ENCODE measurements at places on chromosomes 5 and 9. TPM values are rescaled to one million over a fixed set of nuclear protein-coding genes. Genes with fewer than 3 reads are reported as not detected.

ZNF300 gene
- 4.6 TPM for total RNA-seq

CAPSL gene
- not detected for total RNA-seq

CER1 gene
- not detected for total RNA-seq

ITGA1 gene
- total RNA-seq: 40.2 TPM

MSMP gene
- not detected for total RNA-seq

TMEM8B gene
- total RNA-seq: 1.6 TPM

HTR4 gene
- total RNA-seq: not detected

MARVELD2 gene
- total RNA-seq: 0.14 TPM

GLRA1 gene
- total RNA-seq: not detected

CD72 gene
- total RNA-seq: 1.7 TPM

SLC27A4 gene
- 10.2 TPM for total RNA-seq

CKMT2 gene
- 17.4 TPM for total RNA-seq

FOXD4 gene
- total RNA-seq: 0.28 TPM

PCDHA9 gene
- total RNA-seq: 0.18 TPM

ERCC6L2 gene
- total RNA-seq: 81.1 TPM

ADAMTS16 gene
- 0.18 TPM for total RNA-seq

ARHGEF39 gene
- 0.09 TPM for total RNA-seq

AQP7 gene
- total RNA-seq: 0.09 TPM

FOXD4L6 gene
- total RNA-seq: 0.09 TPM

PRRX2 gene
- total RNA-seq: 23.2 TPM

SRA1 gene
- 53.0 TPM for total RNA-seq

LCN2 gene
- not detected for total RNA-seq

CCL28 gene
- 0.43 TPM for total RNA-seq

SPATA31E1 gene
- total RNA-seq: not detected

GABRB2 gene
- under 0.01 TPM for total RNA-seq

FCN2 gene
- not detected for total RNA-seq

CCNO gene
- total RNA-seq: not detected

FBXO4 gene
- total RNA-seq: 13.5 TPM

GARIN3 gene
- total RNA-seq: not detected

PCDHA2 gene
- total RNA-seq: under 0.01 TPM

PFN3 gene
- total RNA-seq: not detected

SLC30A5 gene
- 95.8 TPM for total RNA-seq

FAM200C gene
- total RNA-seq: 3.0 TPM

SLC36A2 gene
- total RNA-seq: not detected

TNFSF15 gene
- 0.55 TPM for total RNA-seq

Data from smooth muscle cell of bladder (primary cell).